ENCODE measurements at places on chromosomes 16 and 17. TPM values are rescaled to one million over a fixed set of nuclear protein-coding genes. Genes with fewer than 3 reads are reported as not detected.
A peak's percentile ranks its signal among the peaks of the same experiment; 100 is the strongest.

DNA sequence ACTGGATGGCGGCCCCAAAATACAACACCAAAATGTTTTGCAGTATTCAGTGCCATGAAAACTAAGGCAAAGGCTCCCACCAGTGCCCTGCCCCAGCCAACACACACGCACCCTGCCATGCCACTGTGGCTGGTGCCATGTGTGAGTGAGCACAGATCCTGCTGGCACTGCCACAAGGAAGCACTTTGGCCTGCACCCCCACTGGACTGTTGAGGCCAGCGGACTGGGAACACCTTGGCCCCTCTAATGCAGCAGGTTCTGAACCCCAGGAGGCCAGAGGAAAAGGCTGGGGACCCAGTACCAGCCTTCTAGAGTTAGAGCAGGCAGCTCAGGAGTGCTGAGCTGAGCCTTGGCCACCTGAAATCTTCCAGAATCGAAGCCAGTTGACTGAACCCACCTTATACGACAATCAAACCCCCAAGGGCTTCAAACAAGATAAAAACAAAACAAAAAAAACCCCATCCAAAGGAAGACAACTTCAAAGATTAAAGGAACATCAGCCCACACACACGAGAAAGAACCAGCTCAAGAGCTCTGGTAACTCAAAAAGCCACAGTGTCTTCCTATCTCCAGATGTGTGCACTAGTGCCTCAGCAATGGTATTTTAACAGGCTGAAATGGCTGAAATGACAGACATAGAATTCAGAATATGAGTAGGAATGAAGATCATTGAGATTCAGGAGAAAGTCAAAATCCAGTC is 21.5 kb downstream of the NLRP1 start:
- H3K27ac ChIP-seq = no peak overlapping the region
- H3K4me1 ChIP-seq = no peaks in the 10 kb centered on the region
- H3K4me3 ChIP-seq = no peak overlapping the region
- DNase-seq = no peak
- no peaks in the 10 kb centered on the region for H3K27me3 ChIP-seq
- peaks cover 29% of the 10 kb centered on the region for H3K36me3 ChIP-seq

The CX3CL1 gene
- total RNA-seq = 40.4 TPM

DNA sequence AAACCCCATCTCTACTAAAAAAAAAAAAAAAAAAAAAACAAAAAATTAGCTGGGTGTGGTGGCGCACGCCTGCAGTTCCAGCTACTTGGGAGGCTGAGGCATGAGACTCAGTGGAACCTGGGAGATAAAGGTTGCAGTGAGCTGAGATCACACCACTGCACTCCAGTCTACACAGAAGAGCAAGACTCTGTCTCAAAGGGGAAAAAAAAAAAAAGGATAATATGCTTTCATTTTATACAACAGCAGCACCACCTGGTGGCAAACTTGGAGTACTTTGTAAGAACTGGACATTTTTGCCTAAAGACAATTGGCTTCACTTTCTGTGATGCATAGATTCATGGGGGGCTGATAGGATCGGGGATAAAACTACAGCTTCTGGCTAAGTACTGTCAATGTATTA is 8.5 kb downstream of the CHTF8 start:
- no peaks in the 10 kb centered on the region for H3K4me1 ChIP-seq
- H3K36me3 ChIP-seq = peaks cover 20% of the 10 kb centered on the region
- no peak overlapping the region for H3K4me3 ChIP-seq
- no peaks in the 10 kb centered on the region for H3K27me3 ChIP-seq

The DLG4 gene
- total RNA-seq = 21.4 TPM

- peak; percentile 91 for DNase-seq
- H3K4me3 ChIP-seq = no peak overlapping the region
- H3K36me3 ChIP-seq = no peaks in the 10 kb centered on the region
- no peaks in the 10 kb centered on the region for H3K27me3 ChIP-seq
Observed at GRCh38 chr17:8954339-8954738, 11.2 kb downstream of the PIK3R5 start.

DNA sequence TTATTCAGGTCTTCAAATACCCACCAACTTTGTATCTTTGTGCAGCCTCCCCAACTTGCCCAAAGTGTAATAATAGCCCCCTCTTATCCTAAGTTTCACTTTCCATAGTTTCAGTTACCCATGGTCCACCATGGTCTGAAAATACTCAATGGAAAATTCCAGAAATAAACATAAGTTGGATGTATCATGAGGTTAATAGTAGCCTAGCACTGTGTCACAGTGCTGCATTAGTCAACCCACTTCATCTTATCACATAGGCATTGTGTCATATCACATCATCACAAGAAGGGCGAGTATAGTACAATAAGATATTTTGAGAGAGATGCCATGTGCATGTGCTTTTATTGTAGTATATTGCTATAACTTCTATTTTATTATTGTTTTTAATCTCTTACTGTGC is 21.9 kb downstream of the OMG start:
- H3K36me3 ChIP-seq = peaks cover 32% of the 10 kb centered on the region
- H3K27me3 ChIP-seq = no peaks in the 10 kb centered on the region
- H3K4me1 ChIP-seq = no peaks in the 10 kb centered on the region
- no peak for DNase-seq

DNA sequence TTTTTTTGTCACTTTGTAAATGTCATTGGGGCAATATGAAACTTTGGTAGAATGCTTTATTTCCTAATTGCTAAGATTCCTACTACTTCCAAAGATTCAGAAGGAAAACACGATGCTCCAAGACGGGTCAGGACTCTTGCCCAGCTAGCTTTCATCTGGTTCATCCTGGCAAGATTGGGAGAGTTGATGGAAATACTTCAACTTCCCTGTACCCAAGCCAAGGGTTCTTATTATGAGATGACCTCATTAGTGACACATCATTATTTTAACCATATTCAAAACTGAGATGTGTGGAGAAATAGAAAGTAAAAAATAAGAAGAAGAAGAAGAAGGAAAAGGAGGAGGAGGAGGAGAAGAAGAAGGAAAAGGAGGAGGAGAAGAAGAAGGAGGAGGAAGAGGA is 25.6 kb downstream of the SOX9 start:
- no peaks in the 10 kb centered on the region for H3K27me3 ChIP-seq
- no peak for DNase-seq
- peaks cover 6% of the 10 kb centered on the region for H3K4me1 ChIP-seq
- H3K36me3 ChIP-seq = no peaks in the 10 kb centered on the region
- no peak overlapping the region for H3K4me3 ChIP-seq

The SPPL2C gene
- total RNA-seq = not detected

The RASD1 gene
- total RNA-seq = 13.2 TPM

The LRRC45 gene
- 15.8 TPM for total RNA-seq

Measured in esophagus muscularis mucosa (tissue), 4 donors.